Effector CD4-positive, alpha-beta T cell (primary cell): ENCODE measurements at places on chromosomes 7 and 10.

- DNase-seq = no peak
These were observed 141.7 kb upstream of the SEMA3A start for GRCh38 chr7:84336303-84336702.

DNA sequence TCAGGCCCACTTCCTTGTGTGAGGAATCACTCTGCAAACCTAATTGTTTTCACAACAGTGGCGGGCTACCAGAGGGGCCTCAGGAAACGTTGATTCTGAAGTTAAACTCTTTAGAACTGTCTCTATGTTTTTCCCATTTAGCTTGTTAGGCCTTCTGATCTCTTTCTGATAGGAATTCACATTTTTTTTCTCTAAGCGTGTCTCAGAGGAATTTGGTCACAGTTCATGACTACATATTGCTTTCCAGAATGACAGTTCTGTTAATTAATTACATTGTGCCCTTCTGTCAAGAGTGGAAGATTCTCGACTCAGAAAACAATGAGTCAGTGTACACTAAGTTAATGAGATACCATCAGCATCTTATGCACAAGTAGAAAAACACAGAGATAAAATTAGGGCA is 469.2 kb upstream of the C7orf33 start:
- DNase-seq = no peak

- DNase-seq = no peak
These were observed 17.6 kb downstream of the DNTT start for GRCh38 chr10:96321822-96322221.

- no peak for DNase-seq
These were observed 633.5 kb upstream of the GALNT17 start for GRCh38 chr7:70498232-70498992.

DNA sequence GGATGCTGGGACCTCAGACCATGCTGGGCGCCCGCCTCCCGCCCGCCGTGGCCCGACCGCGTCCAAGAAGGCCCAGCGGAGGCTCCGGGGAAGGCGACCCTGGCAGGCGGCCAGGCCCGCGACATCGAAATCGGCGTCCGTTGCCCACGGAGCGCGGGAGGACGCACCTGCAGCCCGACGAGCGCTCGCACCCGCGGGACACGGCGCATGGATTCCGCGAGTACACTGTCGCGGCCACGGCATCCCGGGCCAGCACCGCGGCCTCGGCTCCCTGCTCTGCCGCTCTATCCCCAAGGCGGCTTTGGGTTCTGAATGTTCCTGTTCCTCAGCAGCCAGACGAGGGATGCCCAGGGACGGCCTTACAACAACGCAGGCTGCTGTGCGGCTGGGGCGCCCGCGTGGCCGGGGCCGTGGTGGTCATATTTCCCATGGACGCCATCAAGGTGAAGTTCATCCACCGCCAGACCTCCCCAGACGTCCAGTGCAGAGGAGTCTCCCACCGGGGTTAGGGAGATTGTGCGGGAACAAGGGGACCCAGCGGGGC is 67.5 kb upstream of the ZNF722 start:
- DNase-seq = no peak

DNA sequence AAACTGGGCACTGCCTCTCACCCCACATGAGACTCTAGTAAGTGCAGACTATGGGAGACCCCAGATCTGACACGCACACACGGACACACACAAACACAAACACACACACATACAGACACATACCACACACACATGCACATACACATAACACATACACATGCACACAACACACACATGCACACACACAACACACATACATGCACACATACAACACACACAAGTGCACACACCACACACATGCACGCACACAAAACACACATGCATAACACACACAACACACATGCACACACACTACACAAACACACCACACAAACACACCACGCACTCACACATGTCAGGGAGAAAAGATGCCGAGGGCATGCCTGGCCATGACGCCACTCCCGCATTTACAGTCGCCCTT is 205.5 kb downstream of the TYW1B start:
- DNase-seq = no peak

DNA sequence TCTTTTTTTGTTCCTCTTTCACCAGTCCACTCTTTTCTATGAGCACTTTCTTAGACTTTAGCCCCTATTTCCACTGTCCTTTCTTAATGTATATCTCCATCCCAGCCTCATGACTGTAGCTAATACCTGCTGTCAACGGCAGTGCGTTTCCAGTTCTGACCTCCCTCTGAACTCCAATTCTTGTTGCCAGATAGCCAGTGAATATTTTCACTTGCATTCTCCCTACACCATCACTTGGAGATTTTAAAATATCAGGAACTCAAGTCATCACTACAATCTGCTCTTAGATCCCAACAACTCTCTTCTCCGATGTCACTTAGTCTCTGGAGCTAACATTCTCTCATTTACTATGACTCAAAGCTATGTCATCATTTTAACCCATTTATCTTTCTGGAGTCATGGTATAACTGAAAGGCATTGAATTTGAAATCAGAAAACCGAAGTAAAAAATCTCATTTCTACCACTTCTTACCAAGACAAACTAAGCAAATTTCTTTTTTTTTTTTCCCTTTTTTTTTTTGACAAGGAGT is 5.1 kb upstream of the SLC16A12 start:
- no peak for DNase-seq

GRCh38 chr7:32427769-32428291 is 62.4 kb downstream of the LSM5 start:
- peak; percentile 41 for DNase-seq

- DNase-seq = no peak
These were observed 1105.7 kb downstream of the REEP3 start for GRCh38 chr10:64626924-64627323.

GRCh38 chr7:152521420-152522337 is 85.9 kb upstream of the KMT2C start:
- no peak for DNase-seq

DNA sequence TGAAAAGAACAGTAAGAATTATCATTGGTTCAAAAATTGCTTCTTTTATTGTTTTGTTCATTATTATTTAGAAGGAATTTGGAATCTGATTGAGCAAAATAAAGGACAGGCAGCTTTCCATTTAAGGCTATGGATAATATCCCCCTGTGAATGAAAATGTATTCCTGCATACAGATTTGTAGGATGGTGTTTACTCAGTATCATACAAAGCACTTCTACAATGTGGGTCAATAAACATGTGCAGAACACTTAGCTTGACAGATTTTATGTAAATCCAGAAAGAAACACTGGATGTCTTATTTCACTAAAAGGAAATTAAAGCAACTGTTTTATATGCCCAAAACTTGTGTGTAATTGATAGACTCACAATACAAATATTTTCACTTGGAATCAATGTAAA is 189.7 kb downstream of the THSD7A start:
- no peak for DNase-seq

- no peak for DNase-seq
These were observed 200.6 kb downstream of the TWIST1 start for GRCh38 chr7:18916826-18917225.

DNA sequence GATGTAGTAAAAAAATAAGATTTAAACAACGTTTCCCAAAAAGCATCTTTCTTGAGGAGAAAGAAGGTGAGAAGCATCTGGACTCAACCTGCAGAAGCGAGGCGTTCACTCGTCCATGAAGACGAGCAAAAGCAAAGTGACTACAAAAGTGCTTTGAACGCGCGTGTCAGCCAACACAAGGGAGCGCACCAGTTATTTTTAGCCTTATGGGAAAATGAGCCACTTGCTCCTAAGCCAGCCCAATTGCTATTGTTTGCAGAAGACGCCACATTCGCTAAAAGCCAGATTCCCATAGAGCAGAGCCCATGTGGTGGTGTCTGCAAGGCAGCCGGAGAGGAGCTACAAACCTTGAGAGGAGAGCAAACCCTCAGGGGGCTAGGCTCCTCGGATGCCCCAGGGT is 122.5 kb downstream of the FAM53B start:
- no peak for DNase-seq

- DNase-seq = no peak
These were observed 40.8 kb downstream of the VOPP1 start for GRCh38 chr7:55531536-55531935.

- no peak for DNase-seq
These were observed 13.1 kb downstream of the IFT22 start for GRCh38 chr7:101308245-101309085.

DNA sequence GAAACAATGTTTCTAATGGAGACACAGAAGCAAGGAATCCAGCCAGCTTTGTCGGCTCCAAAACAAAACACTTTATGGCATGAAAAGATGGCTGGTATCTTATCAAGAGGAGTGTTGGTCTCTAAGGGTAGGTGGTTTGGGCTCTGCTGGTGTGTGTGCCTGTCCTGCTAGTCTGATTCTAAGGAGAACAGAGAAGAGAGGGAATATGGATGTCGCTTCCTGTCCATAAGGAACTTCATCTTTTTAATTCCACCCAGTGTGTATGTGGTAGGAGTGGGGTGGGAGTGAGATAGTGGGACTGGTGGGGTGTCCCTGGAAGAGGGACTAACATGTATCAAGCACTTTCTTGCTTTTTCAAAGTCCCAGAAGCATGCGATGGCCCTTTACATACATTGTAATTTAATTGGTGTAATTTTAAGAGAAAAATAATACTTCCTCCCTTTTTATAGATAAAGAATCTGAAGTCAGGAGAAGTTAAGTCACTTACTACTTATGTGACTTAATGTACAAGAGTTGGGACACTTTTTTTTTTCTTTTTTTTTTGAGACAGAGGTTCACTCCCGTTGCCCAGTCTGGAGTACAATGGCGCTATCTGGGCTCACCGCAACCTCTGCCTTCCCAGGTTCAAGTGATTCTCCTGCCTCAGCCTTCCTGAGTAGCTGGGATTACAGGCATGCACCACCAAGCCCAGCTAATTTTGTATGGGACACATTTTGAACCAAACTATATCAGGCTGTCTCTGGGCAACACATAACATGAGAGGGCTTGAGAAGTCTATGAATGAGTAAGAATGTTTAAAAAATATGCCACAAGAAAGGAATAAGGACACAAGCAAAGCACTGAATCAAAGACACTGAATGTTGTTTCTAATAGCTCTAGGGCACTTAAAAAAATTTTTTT is 18.8 kb downstream of the NT5C3A start:
- DNase-seq = no peak

DNA sequence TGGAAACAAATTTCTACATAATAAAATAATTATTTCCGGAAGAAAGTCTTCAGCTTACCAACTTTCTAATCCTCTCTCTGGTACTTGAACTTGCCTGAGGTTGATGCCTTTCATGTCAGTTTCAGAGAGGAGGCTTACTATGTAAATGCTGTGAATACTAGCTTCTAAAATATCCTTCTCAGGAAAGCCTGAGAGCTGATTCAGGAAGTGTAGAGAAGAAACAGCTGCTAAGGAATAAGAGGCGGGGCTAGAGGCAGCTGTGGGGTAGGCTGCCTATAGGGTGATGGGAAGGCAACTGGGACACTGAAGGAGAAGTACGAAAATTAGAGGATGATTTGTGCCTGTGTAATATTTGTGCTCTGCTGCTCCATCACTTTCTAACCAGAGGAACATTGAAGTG is 69.3 kb downstream of the AVL9 start:
- no peak for DNase-seq

GRCh38 chr7:140672382-140673062 is at the start of gene ADCK2:
Gene ADCK2 (plus strand): TSS chr7:140672945. CDS start chr7:140673331, 386 bp downstream.
- no peak for DNase-seq

GRCh38 chr7:55641273-55641691 is 69.0 kb upstream of the VOPP1 start:
- peak; percentile 13 for DNase-seq

DNA sequence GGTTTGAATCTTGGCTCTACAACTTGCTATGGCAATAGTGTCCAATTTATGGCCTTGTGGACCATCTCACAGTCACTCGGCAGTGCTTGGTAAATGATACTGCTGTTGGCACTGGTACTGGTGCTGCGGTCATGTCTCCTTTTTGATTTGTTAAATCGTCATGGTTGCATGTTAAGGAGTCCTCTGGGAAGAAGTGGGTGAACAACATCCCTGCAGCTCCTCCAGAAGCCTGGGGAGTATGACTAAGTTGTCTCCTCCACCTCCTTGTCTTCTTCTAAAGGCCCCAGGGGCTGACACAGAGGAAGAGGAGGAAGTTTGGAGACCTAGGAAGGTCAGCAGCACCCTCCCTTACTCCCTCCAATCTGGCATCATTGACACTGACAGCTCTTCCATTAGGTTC is 8.5 kb downstream of the ITPRIP start:
- no peak for DNase-seq

DNA sequence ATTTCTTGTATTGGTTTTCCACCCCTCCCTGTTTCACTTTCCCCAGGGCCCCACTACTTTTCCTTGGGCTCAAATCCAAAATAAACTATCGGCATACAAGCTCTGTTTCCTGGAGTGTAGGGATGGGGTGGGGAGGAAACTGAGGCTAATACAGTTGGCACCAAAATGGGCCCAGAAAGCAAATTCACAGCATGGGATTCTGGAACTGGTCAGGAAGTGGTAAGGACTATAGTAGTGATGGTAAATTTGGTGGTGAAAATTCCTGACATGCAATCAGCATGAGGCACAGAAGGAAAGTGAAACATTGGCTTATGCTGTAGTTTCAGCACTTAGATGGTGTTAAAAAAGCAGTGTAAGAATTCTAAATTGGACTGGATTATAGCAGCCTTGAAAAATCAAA is 8.7 kb upstream of the SAMD9L start:
- no peak for DNase-seq

- DNase-seq = no peak
These were observed 110.8 kb upstream of the FGFR2 start for GRCh38 chr10:121708728-121709674.

DNA sequence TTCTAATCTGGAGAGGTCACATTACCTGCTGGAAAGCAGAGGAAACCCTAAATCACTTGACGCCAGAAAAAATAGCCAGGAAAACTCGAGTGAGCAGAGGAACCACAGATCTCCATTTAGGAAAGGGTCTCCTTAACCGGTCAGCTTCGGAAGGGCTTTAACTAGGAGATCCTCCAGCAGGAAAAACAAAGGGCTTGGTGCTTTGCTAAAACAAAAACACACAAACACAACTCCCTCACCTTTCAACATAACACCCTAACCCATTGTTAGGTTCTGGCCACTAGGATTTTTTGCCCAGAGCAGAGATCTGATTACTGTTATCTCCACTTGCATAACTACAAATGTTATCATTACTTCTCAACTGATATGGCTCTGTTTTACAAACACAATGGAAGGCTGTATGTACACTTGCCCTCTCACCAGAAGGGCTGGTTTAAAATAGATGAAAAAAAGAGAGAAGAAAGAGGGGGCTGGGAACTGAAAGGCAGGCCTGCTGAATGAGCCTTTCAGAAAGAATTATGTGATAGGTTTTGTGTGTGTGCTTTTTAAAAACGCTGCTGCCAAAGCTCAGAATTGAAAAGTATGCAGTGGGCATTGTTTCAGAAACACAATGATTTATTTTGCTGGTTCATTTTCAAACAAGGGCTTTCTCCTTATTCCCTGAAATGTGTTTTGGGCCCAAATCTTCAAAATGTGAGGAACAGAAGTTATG is 161.5 kb downstream of the FGFR2 start:
- no peak for DNase-seq

GRCh38 chr7:47026780-47027361 is 555.0 kb downstream of the TNS3 start:
- DNase-seq = no peak

DNA sequence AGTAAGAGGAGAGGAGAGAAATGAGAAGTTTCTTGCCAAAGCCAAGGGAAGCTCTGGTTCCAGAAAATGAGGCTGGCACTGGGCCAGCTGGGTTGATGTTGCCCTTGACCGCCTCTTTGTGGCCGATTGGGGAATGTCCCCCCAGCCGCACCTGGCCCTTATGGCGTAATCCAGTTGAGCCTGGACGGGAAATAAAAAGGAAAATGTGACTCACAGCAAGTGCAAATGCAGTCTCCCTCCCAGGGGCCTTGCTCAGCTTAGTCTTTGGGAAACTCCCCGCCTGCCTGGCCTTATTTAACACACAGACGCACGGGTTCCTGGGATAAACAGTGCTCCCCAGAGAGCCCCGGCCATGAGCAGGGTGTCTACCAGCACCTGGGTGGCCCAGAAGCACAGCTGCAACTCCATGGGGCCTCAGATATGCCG is 174.8 kb downstream of the KIAA1217 start:
- no peak for DNase-seq
